Mammary microvascular endothelial cell (primary cell): ENCODE measurements at places on chromosomes 1 and 21. TPM values are rescaled to one million over a fixed set of nuclear protein-coding genes. Genes with fewer than 3 reads are reported as not detected.

The RGS8 gene
- total RNA-seq: not detected in 2 replicates

The NID1 gene
- total RNA-seq: 84.1 and 87.7 TPM in 2 replicates

The CLDN19 gene
- total RNA-seq: not detected in 2 replicates

The IGFN1 gene
- not detected in 2 replicates for total RNA-seq

The SYTL1 gene
- total RNA-seq: 0.27 and 0.30 TPM in 2 replicates

The GSTM1 gene
- total RNA-seq: 19.1 and 24.0 TPM in 2 replicates
